ENCODE measurements at places on chromosomes 5 and 9.

DNA sequence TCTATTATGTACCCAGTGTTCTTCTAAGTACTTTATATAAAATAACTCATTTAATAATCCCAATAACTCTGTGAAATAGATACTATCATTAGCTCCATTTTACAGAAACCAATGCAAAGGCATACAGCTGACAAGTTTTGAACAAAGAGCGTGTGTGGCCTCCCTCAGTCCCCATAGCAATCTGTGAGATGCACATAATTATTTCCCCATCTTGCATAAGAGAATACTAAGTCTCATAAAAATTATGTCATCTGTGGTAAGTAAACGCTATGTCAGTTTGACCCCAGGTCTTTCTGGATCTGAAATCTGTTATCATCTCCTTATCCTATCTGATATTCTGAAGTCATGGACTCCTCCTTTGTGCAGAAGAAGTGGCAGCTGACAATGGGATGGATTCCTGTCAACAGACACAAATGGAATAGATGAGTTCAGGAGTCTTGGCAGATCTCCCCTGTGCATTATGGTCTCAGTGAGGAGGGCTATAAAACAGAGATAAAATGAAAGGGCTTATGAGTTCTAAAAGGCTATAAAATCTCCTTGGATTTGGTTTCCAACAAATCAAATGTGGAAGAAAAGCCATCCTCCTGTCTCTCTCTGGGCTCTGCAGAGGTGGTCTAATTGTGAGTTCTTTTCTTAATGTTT is 162.5 kb upstream of the TLE4 start:
- no peak for DNase-seq

DNA sequence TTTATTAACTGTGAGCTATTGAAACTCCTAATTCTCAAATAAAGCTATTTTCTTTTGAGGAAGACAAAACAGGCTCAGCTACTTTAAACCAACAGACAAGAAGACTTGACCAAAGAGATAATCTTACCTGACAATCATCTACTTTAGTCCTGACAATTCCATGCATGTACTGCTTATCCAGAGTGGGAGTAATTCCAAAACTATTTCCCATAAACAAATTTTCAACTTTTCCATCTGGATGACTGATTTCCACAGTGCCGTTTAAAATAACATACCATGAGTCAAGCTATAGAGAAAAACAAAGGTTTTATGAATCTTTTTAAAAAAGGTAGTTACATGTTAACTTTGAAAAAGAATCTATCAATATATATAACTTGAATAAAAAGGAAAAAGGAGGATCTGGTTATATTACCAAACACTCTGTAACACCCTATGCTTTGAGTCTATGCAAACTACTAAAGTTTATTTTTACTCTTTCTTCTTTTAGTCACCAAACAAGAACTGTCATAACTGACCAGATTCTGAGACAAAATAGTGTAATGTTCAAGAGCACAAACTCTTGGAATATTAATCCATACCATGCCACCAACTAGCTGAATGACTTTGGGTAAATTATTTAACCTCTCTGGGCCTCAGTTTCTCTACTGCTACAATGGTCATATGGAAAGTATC is 129.7 kb downstream of the RAPGEF6 start:
- DNase-seq = no peak

DNA sequence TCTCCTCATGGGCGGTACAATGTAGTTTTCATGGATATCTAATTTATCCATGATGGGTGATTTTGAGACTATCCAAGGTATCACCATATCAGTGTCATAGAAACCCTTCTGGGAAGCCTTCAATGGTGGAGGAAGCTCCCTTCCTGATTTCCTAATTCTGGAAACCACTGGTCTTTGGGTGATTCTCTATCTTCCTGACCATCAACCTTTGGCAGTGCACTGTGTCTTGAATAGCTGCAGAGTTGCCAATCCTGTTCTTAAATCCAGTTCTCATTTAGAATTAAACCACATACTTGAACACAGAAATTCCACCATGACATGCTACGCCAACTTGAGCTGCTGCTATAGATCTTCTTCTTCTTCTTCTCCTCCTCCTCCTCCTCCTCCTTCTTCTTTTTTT is 161.7 kb upstream of the KLF9 start:
- DNase-seq = no peak

DNA sequence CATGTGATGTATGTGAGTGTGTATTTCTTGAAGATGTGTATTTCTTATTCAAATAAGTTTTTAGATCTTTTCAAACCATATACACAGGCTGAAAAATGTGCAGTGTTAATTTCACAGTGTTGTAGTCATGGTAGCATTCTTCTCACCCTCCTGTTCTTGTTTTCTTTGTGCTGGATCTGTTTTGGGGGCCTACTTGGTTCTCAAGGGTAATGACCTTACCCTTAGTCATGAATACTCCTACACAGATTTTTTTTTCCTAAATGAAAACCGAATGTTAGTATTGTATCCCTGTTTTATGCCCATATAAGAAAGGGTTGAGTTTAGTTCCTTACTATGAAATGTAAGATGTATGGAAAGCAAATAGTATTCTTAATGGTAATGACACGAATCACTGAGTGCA is 88.0 kb downstream of the SLC44A1 start:
- DNase-seq = no peak

- no peak for DNase-seq
Measured at GRCh38 chr9:85248514-85249312, 493.0 kb downstream of the AGTPBP1 start.

GRCh38 chr5:86869268-86869667 is 251.5 kb downstream of the COX7C start:
- no peak for DNase-seq

- no peak for DNase-seq
Measured at GRCh38 chr9:115022760-115023434, 92.5 kb upstream of the TNFSF8 start.

DNA sequence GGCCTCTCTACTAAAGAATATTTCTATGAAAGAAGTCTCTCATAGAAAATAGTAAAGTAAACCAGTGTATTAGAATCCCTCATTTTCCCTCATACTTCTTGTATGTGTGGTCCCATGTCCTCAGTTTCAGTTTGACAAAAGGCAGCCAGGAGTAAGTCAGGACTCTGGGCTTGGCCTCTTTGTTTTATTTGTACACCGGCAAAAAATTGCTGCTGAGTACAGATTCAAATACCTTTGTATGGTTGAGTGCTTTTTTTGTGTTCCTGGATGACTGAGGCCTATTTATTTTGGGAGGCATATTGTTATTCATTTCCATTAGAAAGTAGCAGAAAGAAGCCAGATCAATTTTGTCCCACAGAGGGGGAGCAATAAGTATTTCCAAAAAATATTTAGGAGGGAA is 47.3 kb upstream of the CEP78 start:
- DNase-seq = no peak

- no peak for DNase-seq
Measured at GRCh38 chr5:39523821-39524220, 99.0 kb upstream of the DAB2 start.

GRCh38 chr5:127428748-127429147 is 88.7 kb upstream of the PRRC1 start:
- no peak for DNase-seq

GRCh38 chr9:107208121-107208520 is 75.0 kb upstream of the RAD23B start:
- no peak for DNase-seq

GRCh38 chr5:22852807-22853660 is at the start of gene CDH12:
TSS of gene CDH12 (minus strand) at chr5:22853344.
- peak; percentile 37 for DNase-seq

DNA sequence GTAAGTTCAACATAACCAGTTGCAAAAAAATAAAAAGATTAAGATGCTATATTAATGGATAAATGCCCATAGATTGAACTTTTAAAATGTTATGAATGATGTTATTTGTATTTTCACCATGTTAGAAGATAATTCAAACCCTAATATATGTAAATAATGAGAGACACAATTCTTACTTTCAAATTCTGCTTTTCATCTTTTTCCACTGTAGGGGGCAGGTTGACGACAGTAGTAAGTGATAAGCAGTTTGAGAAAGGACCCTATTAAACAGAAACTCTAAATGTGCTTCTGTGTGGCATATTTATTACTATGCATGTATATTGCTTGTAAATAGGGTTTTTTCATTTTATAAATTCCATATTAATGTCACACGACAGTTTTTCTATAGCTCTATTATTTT is 591.1 kb downstream of the SEMA5A start:
- DNase-seq = no peak

GRCh38 chr5:143426437-143426991 is 23.0 kb upstream of the NR3C1 start:
- DNase-seq = no peak

GRCh38 chr5:51599587-51599986 is 216.3 kb downstream of the ISL1 start:
- peak; percentile 87 for DNase-seq

GRCh38 chr9:85212887-85213286 is 528.9 kb downstream of the AGTPBP1 start:
- no peak for DNase-seq

GRCh38 chr9:21841133-21841532 is 38.7 kb downstream of the MTAP start:
- no peak for DNase-seq

GRCh38 chr9:100377015-100377414 is 24.3 kb upstream of the TEX10 start:
- DNase-seq = no peak

DNA sequence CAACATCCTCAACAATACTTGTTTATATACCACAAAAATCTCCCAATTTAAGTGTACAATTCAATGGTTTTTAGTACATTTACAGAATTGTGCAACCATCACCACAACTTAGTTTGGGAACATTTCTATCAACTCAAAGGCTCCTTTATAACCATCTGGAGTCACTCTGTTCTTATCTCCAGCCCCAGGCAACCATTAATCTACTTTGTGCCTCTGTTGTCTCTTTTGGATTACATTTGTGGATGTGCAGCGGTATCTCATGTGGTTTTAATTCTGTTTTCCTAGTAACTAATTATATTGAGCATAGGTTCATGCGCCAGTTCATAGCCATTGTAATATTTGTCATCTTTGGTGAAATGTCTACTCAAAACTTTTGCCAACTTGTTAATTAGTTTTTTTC is 14.4 kb downstream of the ADAMTS19 start:
- no peak for DNase-seq

DNA sequence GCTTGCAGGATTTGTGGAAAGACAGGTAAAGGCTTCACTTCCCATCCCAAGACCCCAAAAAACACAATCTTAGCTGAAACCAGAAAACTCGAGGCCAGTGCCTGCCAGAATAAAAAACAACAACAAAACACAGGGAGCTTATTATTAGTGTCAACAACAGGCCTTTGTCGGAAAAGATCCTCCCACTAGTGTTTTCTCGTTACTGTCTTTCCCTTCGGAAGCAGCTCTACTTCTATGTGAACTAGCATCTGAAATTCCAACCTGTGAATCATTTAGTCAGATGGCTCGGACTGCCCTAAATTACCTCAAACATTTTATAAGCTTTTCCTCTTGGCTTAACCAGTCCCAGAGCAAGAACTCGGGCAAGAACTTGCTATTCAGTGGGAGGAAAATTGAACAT is 122.2 kb upstream of the GNA14 start:
- DNase-seq = no peak

GRCh38 chr5:144028636-144029035 is 141.8 kb downstream of the YIPF5 start:
- DNase-seq = no peak

DNA sequence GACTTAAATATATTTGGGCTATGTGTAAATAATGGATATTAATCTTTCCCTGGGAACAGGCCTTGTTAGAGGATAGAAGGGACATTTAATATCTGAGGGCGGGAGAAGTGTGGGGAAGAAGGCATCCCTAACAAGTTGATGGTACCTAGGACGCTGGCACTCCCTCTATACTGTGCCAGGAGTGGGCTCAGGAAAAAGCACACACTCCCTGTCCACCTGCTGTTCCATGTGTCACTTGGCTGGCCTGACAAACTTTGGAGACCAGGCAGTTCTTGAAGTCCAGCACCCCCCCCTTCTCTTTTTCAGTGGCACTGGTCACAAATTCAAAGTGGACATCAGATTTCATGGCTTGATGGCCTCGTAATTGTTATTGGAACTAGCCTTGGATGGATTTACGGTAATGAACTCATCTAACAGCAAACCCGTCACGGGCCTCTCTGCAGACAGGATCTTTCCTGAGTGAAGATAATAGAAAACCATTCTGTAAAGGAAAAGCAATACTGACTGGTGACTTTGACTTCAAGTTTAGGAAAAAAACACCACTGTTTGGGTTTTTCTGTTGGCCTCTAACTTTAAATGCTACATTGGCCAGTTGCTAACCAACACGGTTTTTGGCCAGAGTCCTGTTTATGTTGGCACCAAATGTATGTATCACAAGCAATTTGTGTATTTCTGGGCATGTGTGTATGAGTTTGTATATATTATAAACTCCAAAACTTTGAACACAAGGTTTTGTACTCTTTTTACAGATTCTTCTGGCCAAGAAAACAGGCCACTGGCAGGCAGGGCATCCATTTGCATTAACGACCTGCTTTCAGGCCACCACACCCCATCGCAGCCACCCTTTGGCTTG is 552.6 kb downstream of the CCDC171 start:
- DNase-seq = no peak

DNA sequence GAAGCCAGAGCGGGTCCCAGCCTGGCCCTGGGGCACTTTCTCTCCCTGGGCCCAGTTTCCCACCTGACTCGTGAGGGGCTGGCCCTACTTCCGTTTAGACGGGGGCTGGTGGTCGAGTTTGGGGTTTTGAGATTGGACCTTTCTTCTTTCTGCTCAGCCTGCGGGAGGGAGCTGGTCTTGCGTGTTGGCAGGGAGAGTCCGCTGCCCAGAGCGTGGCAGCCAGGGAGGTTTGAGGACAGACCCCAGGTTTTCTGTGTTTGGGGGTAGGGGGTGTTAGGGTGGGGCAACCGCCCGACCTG is 6.0 kb upstream of the PITX1 start:
- no peak for DNase-seq

- peak; percentile 73 for DNase-seq
Measured at GRCh38 chr9:128412120-128412790, 8.4 kb upstream of the CERCAM start.

GRCh38 chr9:132440735-132441134 is 30.7 kb downstream of the CFAP77 start:
- no peak for DNase-seq

Measured in COR-L47 (cell line).